Cerebellar nuclear complex (tissue), 1 donor: ENCODE measurements at places on chromosomes 1 and 21.

- no peak for DNase-seq
Measured at GRCh38 chr1:244953901-244954300, 89.6 kb upstream of the HNRNPU start.

DNA sequence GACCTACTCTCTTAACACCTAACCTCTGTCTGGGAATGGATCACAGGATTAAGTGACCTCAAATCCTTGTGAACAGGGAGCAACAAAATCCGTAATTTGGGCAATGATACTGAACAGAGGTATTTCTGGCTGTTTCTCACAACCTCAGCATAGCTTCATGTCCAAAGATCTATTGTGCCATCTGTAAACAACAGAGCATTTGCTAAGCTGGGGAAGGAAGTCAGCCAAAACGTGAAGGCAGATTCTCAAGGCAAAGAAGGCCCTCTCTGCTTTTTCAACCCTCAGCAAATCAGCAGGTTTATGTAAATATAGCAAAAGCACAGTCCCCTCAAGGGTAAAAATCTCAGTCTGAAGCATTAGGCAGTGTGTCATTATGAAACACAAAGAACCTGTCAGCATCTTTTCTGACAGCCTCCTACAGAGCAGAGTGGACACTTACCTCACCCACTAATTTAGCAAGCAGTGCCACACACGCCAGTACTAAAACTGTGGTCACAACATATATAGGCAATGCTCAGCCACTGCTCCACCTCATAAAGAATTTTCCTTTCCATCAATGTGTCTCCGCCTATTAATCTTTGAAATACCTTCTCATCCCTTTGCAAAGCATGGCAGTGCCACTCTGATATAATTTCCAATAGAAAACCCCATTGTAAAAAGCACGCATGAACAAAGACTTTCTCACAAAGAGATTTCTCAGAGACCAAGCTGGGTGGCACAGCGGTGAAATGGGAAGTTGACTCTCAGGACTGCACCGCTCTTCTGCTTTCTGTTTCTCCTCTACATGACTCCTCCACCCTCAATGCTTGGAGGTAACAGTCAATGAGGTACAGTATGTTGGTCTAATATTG is 188.0 kb downstream of the RERE start:
- peak; percentile 58 for DNase-seq

GRCh38 chr1:63674238-63674864 is 81.1 kb downstream of the PGM1 start:
- DNase-seq = no peak

GRCh38 chr1:197696372-197696771 is 78.9 kb downstream of the DENND1B start:
- no peak for DNase-seq

GRCh38 chr1:175162955-175163354 is 29.6 kb downstream of the KIAA0040 start:
- no peak for DNase-seq

- no peak for DNase-seq
Measured at GRCh38 chr1:221117548-221117951, 238.3 kb downstream of the HLX start.

- no peak for DNase-seq
Measured at GRCh38 chr21:27954543-27955165, 987.8 kb upstream of the ADAMTS5 start.

DNA sequence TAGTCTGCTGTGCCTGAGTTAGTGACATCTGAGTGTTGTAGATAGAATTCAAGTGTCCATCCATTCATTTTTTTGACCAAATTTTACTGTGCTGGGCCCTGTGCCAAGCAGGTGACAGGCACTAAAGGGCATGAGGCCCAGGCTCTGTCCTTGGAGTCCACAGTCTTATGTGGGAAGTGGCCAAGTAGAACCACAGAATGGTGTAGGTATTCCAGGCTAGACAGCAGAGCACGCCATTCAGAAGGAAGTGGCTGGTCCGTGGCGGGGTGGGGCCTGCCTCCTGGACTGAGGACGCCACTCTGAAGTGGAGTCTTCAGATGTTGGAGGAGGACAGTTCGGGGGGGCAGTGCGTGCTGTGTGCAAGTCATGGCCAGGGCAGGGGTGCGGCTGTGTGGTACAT is 68.9 kb upstream of the ACTL8 start:
- DNase-seq = peak; percentile 66

DNA sequence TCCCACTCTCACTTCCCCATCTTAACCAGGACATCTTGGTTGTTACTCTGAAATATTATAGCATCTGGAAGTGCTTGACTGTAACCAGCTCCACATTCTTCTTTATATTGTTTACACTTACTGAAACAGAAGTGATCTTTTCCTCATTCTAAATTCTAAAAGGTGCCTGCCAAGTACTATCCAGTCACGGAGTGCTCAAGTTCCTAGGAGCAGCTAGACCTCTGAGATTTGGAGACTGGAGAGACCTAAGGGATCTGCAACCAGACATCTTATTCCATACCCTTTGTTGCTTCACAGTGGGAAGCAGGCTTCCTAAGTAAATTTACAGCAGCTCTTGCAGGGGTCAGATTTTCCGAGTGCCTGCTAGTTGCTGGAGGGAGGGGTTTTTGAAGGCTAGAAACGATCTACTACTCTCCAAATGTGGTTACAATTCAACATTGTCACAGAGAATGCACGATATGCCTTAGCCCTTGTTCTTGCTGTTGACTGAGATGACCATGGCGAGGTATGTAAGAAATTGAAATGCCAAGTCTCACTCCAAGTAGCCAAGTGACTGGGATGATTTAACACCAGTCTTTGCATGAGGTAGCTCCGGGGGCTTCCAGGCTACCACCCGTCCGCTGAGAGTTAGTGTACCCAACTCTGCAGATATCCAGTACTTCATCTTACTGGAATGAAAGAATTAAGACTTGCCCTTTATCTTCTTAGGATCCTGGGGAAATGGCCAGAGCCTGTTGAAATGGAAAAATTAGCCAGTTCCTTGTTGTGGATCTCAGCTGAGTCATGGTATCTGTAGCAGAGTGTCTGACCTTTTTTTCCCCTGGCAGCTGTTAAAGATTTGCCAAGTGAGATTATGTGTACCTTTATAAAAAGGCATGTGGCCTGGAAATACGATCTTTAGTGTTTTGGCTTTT is 150.8 kb downstream of the MAST2 start:
- no peak for DNase-seq

GRCh38 chr1:54153535-54154439 is 987 bp upstream of the CDCP2 start:
- no peak for DNase-seq

DNA sequence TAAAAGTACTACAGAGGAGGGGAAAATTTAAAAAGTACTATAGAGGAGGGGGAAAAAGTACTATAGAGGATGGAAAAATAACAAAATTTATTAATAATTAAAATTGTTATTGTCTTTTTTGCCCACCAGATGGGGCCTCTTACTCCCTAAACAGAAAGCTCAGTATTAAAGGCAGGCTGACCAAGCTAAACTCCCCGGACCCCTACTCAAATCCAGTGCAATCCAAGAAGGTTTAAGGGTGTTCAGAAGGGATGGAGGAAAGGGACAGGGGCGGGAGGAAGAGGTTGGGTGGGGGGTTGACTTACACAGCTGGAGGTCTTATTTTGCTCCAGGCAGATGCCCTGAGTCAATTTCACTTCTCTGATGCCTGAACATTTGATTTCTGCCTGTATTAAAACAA is 13.7 kb downstream of the CD34 start:
- DNase-seq = no peak

- DNase-seq = no peak
Measured at GRCh38 chr1:165877940-165878556, 50.6 kb downstream of the UCK2 start.

DNA sequence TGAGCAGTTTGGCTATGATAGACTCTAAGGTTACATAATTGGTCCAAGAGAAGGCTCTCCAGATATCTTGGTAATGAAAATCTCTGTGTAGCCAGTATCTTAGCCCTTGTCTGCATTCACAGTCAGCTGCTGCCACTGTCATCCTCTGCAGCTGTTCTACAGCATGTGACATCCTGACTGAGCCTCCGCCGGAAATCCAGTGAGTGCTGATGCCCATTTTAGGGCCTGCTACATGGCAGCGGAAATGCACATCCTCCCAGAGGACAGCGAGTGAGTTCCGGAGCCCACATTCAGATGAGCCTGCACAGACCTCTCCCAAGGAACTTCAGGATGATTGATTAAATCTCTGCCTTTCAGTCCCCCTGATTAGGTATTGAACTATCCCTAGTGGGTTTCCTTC is 237.1 kb downstream of the HHIPL2 start:
- DNase-seq = no peak

GRCh38 chr21:29547998-29548397 is 249.3 kb downstream of the BACH1 start:
- no peak for DNase-seq

- DNase-seq = no peak
Measured at GRCh38 chr1:74426208-74426937, 86.0 kb downstream of the LRRC53 start.

DNA sequence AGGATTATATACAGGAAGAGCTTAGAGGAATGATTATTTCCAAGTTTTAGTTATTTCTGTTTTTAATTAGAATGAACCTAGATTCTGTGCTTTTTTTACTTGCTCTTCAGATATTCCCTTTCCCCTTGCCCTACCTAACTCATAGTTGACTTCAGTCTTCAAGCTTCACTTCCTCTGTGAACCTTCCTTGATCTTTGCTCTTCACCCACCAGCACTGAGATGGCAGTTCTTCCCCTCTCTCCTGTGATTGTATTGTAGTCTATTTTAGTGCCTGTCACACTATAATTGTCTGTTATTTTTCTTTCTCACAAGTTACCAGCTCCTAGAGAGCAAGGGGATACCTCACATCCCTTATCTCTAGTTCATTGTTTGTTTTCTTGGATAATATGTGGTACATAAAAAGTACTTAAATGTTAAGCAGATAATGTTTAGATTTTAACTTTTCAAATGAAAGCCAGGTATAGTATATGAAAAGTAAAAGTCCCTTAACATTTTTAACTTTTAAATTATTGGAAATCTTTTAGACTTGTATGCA is 33.2 kb downstream of the KCTD3 start:
- DNase-seq = no peak

GRCh38 chr1:201481761-201482493 is 12.9 kb upstream of the PHLDA3 start:
- DNase-seq = no peak

DNA sequence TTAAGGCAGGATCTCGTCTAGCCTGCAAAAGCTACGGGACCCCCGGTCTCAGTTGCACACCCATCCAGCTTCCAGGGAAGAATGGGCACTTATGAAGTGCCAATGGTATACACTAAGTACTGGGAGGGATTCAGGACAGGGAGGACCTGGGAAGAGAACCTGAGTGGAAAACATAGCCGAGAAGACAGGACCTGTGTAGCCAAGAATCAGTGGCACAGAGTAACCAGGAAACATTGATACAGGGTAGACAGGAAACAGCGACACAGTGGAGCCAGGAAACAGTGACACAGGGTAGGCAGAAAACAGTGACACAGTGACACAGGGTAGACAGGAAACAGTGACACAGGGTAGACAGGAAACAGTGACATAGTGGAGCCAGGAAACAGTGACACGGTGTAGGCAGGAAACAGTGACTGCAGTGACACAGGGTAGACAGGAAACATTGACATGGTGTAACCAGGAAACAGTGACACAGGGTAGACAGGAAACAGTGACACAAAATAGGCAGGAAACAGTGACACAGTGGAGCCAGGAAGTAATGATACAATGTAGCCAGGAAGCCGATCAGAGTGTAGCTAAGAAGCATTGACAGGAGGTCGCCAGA is 138.0 kb upstream of the ARHGEF16 start:
- no peak for DNase-seq

- no peak for DNase-seq
Measured at GRCh38 chr1:27074175-27074780, 61.6 kb upstream of the TENT5B start.
